ENCODE measurements at places on chromosomes 12 and 14. TPM values are rescaled to one million over a fixed set of nuclear protein-coding genes. Genes with fewer than 3 reads are reported as not detected.

The POTEM gene
- total RNA-seq, result not detected

The NFE2 gene
- total RNA-seq, result not detected

The JPH4 gene
- total RNA-seq, result not detected

The ETNK1 gene
- total RNA-seq, result 29.9 TPM

The IL22 gene
- not detected for total RNA-seq

The ACSM4 gene
- total RNA-seq, result not detected

The LIN7A gene
- total RNA-seq, result 0.61 TPM

The C12orf56 gene
- not detected for total RNA-seq

The SLC25A21 gene
- 2.3 TPM for total RNA-seq

The CCDC175 gene
- not detected for total RNA-seq

The KRT72 gene
- total RNA-seq, result not detected

The AKAP3 gene
- total RNA-seq, result 1.2 TPM

The DBX2 gene
- total RNA-seq, result not detected

The ZNF641 gene
- total RNA-seq, result 5.9 TPM

The PTPN6 gene
- 12.8 TPM for total RNA-seq

The CCDC184 gene
- total RNA-seq, result 3.6 TPM

The CEBPE gene
- not detected for total RNA-seq
